ENCODE measurements at places on chromosomes 2 and 18.
A peak's percentile ranks its signal among the peaks of the same experiment; 100 is the strongest.

DNA sequence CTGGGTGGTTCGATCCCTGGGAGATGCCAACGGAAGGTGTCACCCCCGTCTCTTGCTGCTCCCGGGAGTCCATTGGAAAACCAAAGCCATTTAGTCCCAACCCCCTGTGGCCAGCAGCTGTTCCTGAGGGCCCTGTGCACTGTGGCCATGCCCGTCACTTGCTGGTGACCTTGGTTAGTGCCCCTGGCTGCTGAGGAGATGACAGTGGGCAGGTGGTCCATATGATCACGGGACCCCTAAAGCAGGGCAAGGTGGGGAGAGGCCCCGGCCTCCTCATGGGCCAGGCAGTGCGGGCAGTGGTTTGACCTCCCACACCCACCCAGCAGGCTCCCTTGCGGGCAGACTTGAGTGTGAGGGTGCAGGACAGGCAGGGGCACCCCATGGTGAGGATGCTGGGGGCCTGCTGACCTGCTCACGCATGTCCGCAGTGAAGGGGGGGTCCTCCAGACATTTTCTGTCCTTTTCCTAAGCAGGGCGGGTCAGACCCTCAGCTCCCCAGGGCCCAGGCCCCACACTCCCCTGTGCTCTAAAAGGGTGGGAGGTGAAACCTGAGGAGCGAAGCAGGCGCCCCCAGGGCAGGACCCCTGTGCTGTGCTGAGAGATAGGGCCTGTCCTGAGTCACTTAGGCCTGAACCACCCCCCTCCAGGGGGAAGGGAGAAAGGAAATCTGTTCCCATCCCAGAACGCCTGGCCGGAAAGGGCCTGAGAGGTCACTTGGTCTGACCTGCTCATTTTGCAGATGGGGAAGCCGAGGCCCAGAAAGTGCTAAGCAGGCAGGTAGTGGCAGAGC lies 6.8 kb downstream of the ITM2C start:
- DNase-seq: no peak
- H3K36me3 ChIP-seq: no peaks in the 10 kb centered on the region
- no peak overlapping the region for H3K27ac ChIP-seq
- no peak overlapping the region for H3K4me3 ChIP-seq
- H3K4me1 ChIP-seq: no peaks in the 10 kb centered on the region

- H3K27me3 ChIP-seq: no peaks in the 10 kb centered on the region
- DNase-seq: no peak
- H3K36me3 ChIP-seq: no peaks in the 10 kb centered on the region
- H3K27ac ChIP-seq: no peak overlapping the region
- H3K4me3 ChIP-seq: no peak overlapping the region
- H3K4me1 ChIP-seq: peaks cover 6% of the 10 kb centered on the region
Measured at GRCh38 chr2:215171151-215171550, 32.7 kb upstream of the ABCA12 start.

DNA sequence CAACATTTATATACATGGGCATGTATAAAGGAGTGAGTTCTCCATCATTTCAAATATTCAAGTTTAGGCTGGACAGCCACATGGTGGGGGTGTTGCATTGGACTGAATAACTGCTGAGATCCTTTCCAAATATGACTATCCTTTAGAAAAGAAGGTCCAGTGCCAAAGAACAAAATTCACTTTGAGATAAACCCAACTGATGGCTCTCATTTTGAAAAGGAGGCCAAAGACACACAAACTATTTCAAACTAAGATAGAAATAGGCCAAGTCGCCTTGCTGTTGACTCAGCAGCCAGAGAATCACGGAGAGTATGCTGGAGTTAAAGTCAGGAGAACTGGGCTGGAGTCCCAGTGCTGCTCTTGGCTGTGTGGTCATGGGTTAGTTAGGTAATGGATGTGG lies 204.5 kb upstream of the LRATD1 start:
- DNase-seq: no peak
- no peak overlapping the region for H3K27ac ChIP-seq
- H3K27me3 ChIP-seq: no peaks in the 10 kb centered on the region
- no peaks in the 10 kb centered on the region for H3K36me3 ChIP-seq
- no peaks in the 10 kb centered on the region for H3K4me1 ChIP-seq
- H3K4me3 ChIP-seq: no peak overlapping the region

DNA sequence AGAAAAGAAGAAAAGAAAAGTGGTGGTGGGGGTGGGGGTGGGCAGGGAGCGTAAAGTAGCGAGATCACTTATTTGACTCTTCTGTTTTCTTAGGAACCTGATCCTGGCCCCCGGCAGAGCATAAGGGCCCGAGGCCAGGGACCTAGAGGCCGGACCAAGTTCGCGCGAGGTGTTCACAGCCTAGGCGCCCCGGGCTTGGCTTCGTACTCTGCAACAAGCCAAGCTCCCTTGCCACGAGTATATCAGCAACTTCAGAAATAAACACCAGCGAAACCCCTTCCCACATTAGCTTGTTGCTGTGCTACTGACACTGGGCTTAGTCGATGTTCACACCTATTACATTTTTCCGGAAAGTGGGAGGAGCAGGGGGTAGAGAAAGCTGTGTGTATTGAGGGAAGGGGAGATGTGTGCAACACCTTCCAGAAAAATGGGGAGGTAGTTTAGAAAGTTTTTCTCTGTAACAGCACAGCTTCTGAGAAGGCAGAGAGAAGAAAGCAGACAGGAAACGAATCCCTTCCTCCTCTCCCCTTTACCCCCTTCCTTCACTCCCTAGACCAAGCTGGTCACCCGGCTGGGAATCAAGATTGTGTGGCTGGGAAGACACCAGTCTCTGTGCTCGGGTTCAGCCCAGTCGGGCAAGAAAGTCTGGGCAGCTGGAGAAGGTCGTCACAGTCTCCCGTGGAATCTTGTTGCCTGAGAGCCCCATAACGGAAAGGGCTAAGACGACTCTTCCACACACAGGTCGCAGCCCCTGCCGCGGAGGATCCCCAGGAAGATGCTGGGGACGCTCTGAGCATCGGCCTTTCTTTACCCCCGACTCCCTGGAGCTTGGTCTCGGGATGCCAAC lies 12.0 kb upstream of the SATB2 start:
- H3K27me3 ChIP-seq: peaks cover 14% of the 10 kb centered on the region
- no peak overlapping the region for H3K4me3 ChIP-seq
- H3K4me1 ChIP-seq: no peaks in the 10 kb centered on the region
- no peak overlapping the region for H3K27ac ChIP-seq
- DNase-seq: no peak
- H3K36me3 ChIP-seq: no peaks in the 10 kb centered on the region

GRCh38 chr2:232203166-232203891 lies 175.2 kb upstream of the ALPP start:
- H3K27ac ChIP-seq: no peak overlapping the region
- H3K4me3 ChIP-seq: no peak overlapping the region
- no peaks in the 10 kb centered on the region for H3K27me3 ChIP-seq
- DNase-seq: no peak
- H3K4me1 ChIP-seq: no peaks in the 10 kb centered on the region
- peaks cover 6% of the 10 kb centered on the region for H3K36me3 ChIP-seq

DNA sequence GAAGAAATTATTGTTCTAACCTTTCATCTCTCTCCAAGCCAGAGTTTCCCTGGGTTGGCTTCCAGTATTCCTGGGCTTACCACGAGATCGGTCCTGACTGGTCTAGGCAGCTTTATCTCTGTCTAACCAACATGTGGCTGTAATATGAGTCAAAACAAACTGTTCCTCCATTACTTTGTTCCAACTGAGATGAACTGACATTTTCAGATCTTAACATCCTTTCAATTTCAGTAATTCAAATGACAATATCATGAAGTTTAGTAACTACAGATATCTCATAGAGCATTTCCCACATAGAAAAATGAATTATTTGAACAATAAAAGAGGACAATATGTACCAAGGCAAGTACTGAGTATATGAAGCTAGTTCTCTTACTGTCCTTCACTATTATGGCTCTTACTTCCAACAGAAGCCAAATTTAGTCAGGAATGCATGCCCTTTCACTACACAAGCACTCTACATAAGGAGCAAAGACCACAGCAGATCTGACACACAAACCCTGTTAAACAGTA lies 15.5 kb downstream of the SLC25A12 start:
- DNase-seq: no peak
- H3K27ac ChIP-seq: no peak overlapping the region
- H3K4me1 ChIP-seq: peaks cover 9% of the 10 kb centered on the region
- H3K36me3 ChIP-seq: 0 out of 2 replicates have a peak, but pooled peaks cover 3% of the 10 kb centered on the region

DNA sequence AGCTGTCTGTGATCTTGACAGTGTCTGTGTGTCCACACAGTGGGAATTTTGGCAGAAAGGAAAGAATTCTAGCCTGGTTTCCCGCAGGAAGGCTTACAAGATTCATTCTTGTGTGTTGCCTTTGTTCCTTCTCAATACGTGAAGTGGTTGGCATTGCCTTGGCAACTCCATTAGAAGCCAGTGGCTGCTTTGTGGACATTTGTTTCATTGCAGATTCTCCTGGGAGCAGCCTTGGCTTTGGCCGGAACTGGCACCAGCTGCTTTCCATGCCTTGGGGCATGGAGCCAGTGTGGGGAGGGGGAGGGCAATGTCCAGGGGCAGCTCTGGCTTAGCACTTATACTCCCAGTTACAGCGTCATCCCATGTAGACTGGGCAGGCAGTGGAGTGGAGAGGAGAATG lies 39.4 kb downstream of the KIF5C start:
- H3K27ac ChIP-seq: no peak overlapping the region
- no peaks in the 10 kb centered on the region for H3K36me3 ChIP-seq
- no peaks in the 10 kb centered on the region for H3K27me3 ChIP-seq

GRCh38 chr2:2826209-2826551 lies 495.1 kb upstream of the MYT1L start:
- DNase-seq: no peak
- H3K36me3 ChIP-seq: no peaks in the 10 kb centered on the region
- H3K4me1 ChIP-seq: no peaks in the 10 kb centered on the region
- no peak overlapping the region for H3K27ac ChIP-seq
- no peak overlapping the region for H3K4me3 ChIP-seq

GRCh38 chr2:217858519-217859491 lies 144.0 kb downstream of the TNS1 start:
- no peaks in the 10 kb centered on the region for H3K4me1 ChIP-seq
- H3K27ac ChIP-seq: no peak overlapping the region
- no peak for DNase-seq
- no peak overlapping the region for H3K4me3 ChIP-seq

GRCh38 chr2:164735309-164735919 lies 106.2 kb downstream of the COBLL1 start:
- H3K4me3 ChIP-seq: no peak overlapping the region
- H3K27me3 ChIP-seq: no peaks in the 10 kb centered on the region
- peak overlapping the region; percentile 3 for H3K27ac ChIP-seq

DNA sequence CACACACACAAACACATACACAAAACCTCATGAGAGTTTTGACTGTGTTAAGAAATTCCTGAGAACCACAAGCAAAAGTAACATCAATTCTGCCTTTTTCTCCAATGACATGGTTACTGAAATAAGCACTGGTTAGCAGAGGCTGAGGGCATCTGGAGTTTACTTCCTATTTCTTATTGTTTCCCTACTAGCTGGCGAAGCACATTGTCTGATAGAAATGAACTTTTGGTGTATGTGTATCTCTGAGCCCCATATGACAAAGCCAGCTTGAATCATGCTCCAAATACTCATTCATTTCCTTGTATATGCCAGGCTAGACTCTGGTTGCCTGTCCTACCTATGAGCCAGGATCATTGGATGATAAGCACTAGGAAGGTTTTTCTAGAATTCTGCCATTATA lies 203.1 kb downstream of the NCKAP5 start:
- no peak overlapping the region for H3K4me3 ChIP-seq
- no peak overlapping the region for H3K27ac ChIP-seq
- H3K36me3 ChIP-seq: no peaks in the 10 kb centered on the region
- no peaks in the 10 kb centered on the region for H3K27me3 ChIP-seq
- H3K4me1 ChIP-seq: peaks cover 10% of the 10 kb centered on the region
- no peak for DNase-seq

GRCh38 chr18:49795612-49796552 lies 17.5 kb downstream of the ACAA2 start:
- no peaks in the 10 kb centered on the region for H3K4me1 ChIP-seq
- no peak for DNase-seq
- H3K27ac ChIP-seq: no peak overlapping the region
- H3K27me3 ChIP-seq: no peaks in the 10 kb centered on the region
- peaks cover 9% of the 10 kb centered on the region for H3K36me3 ChIP-seq

DNA sequence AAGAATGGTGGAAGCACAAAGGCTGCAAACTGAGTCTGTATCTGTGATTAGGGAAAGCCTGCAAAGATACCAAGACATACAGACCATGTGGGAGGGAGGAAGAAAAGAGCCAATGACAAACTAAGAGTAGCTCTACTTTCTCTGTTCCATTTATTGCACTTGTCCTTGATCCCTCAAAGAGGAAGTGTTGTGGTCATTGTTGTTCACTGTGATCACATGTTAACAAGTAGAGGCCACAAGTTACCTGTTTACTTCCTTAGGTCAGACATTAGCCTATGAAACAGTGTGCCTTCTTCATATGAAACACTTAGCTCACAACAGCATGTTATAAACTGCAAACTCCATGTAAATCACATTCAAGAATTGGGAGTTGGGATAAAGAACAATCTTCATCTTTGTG lies 32.6 kb downstream of the MAP2 start:
- H3K36me3 ChIP-seq: no peaks in the 10 kb centered on the region
- DNase-seq: no peak
- H3K4me1 ChIP-seq: peaks cover 6% of the 10 kb centered on the region
- H3K27me3 ChIP-seq: no peaks in the 10 kb centered on the region
- no peak overlapping the region for H3K27ac ChIP-seq

- no peaks in the 10 kb centered on the region for H3K27me3 ChIP-seq
- peaks cover 30% of the 10 kb centered on the region for H3K4me1 ChIP-seq
- no peak overlapping the region for H3K4me3 ChIP-seq
- peak overlapping the region; percentile 45 for H3K27ac ChIP-seq
- no peaks in the 10 kb centered on the region for H3K36me3 ChIP-seq
- no peak for DNase-seq
Measured at GRCh38 chr2:46748735-46749531, 166.7 kb downstream of the MCFD2 start.

DNA sequence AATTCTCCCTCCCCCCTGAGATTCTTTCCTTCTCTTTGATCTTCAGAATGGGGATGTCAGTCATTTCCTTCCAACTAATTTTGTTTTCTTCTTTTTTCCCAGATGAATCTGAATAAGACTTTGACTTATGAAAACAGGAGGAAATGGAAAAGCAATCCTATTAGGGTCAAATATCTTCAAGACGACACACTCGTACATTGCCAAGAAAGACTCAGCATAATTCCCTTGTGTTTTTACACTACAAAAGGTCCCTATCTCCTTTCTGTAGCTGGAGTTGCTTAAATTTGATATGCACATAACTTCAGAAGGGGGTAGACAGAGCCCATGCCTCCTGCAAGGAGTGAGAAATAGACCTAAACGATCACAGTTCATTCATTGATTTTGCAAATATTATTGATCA lies 230.3 kb upstream of the RBBP8 start:
- peaks cover 2% of the 10 kb centered on the region for H3K4me1 ChIP-seq
- no peaks in the 10 kb centered on the region for H3K36me3 ChIP-seq
- no peak overlapping the region for H3K4me3 ChIP-seq

GRCh38 chr2:234404957-234405356 lies 91.9 kb downstream of the ARL4C start:
- H3K27me3 ChIP-seq: no peaks in the 10 kb centered on the region
- no peaks in the 10 kb centered on the region for H3K4me1 ChIP-seq
- no peaks in the 10 kb centered on the region for H3K36me3 ChIP-seq
- no peak overlapping the region for H3K27ac ChIP-seq
- no peak overlapping the region for H3K4me3 ChIP-seq

Measured in RWPE2 (cell line).